A549 treated with GW870086 at 1 μM for 4 hours (cell line): ENCODE measurements at places on chromosomes 3 and 15. TPM values are rescaled to one million over a fixed set of nuclear protein-coding genes. Genes with fewer than 3 reads are reported as not detected.

The CLDND1 gene
- total RNA-seq: 46.0 to 68.6 TPM (median 61.1 TPM) in 5 replicates

The GOLGA6D gene
- 0.05 to 0.09 TPM in 2 of 5 replicates, not detected in the others for total RNA-seq

The UBE2E2 gene
- total RNA-seq: 40.0 to 49.9 TPM (median 45.4 TPM) in 5 replicates

The DUOXA2 gene
- total RNA-seq: not detected in 5 replicates

The MYEF2 gene
- 11.6 to 17.6 TPM (median 15.7 TPM) in 5 replicates for total RNA-seq

The POPDC2 gene
- total RNA-seq: 0.09 to 0.79 TPM (median 0.21 TPM) in 5 replicates

The ALPK3 gene
- total RNA-seq: 0.03 to 0.48 TPM (median 0.32 TPM) in 5 replicates

The ASB14 gene
- total RNA-seq: not detected in 5 replicates

The VWA5B2 gene
- total RNA-seq: 0.33 to 0.62 TPM (median 0.52 TPM) in 5 replicates

The CCR3 gene
- total RNA-seq: not detected in 5 replicates

The MYZAP gene
- total RNA-seq: 1.0 to 1.7 TPM (median 1.2 TPM) in 5 replicates

The TMEM44 gene
- total RNA-seq: 9.7 to 11.8 TPM (median 11.2 TPM) in 5 replicates

The MME gene
- total RNA-seq: not detected in 5 replicates

The HRG gene
- not detected in 5 replicates for total RNA-seq

The MYD88 gene
- 22.8 to 26.1 TPM (median 24.8 TPM) in 5 replicates for total RNA-seq

The DNAJC17 gene
- total RNA-seq: 17.1 to 26.9 TPM (median 24.7 TPM) in 5 replicates

The GPR149 gene
- not detected in 5 replicates for total RNA-seq

The TRPM1 gene
- not detected in 5 replicates for total RNA-seq

The CSTA gene
- total RNA-seq: 0.43 to 2.0 TPM (median 0.81 TPM) in 5 replicates

The DAPK2 gene
- 4.2 to 5.4 TPM (median 4.8 TPM) in 5 replicates for total RNA-seq

The SLC22A13 gene
- 0.07 to 0.10 TPM in 2 of 5 replicates, not detected in the others for total RNA-seq

The ANKUB1 gene
- total RNA-seq: not detected in 5 replicates

The PP2D1 gene
- total RNA-seq: not detected in 5 replicates

The SPATA12 gene
- 0.25 to 0.44 TPM (median 0.39 TPM) in 5 replicates for total RNA-seq

The SI gene
- not detected in 5 replicates for total RNA-seq

The CILP gene
- total RNA-seq: 0.17 to 0.23 TPM (median 0.21 TPM) in 5 replicates

The CPNE9 gene
- 0.08 to 0.37 TPM (median 0.15 TPM) in 5 replicates for total RNA-seq

The MYL3 gene
- total RNA-seq: 0.35 TPM in 1 of 5 replicates, not detected in the others
